Tibial nerve (tissue), 4 donors: ENCODE measurements at places on chromosomes 5 and 9.

- no peak overlapping the region for H3K27ac ChIP-seq
- no peak for DNase-seq
- H3K36me3 ChIP-seq, result peaks cover 9% of the 10 kb centered on the region
- no peaks in the 10 kb centered on the region for H3K27me3 ChIP-seq
- no peaks in the 10 kb centered on the region for H3K4me1 ChIP-seq
Measured at GRCh38 chr9:120440791-120441190, 139.2 kb downstream of the CDK5RAP2 start.

DNA sequence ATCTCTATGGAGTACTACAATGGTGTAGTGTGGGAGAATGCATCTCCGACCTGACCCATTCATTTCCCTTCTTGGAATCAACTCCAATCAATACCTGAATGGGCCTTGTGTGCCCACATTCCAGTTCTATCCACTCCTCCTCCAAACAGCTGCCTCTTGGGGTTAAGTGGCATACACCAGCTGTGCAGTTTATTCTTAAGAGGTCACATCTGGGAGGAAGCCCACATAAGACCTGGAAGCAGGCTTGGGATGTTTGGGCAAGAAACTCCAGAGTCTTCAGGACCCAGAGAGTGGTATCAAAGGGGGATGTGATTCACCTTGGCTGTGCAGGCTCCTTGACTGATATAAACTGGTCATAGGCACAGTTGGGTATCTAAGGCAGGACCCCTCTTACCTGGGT is 46.0 kb downstream of the ACTBL2 start:
- DNase-seq, result no peak
- no peak overlapping the region for H3K4me3 ChIP-seq
- no peaks in the 10 kb centered on the region for H3K27me3 ChIP-seq
- H3K27ac ChIP-seq, result no peak overlapping the region
- no peaks in the 10 kb centered on the region for H3K4me1 ChIP-seq
- no peaks in the 10 kb centered on the region for H3K36me3 ChIP-seq

- H3K4me1 ChIP-seq, result no peaks in the 10 kb centered on the region
- no peaks in the 10 kb centered on the region for H3K36me3 ChIP-seq
- no peak for DNase-seq
Measured at GRCh38 chr5:63097286-63097685, 518.7 kb downstream of the LRRC70 start.

- H3K27me3 ChIP-seq, result no peaks in the 10 kb centered on the region
- no peak for DNase-seq
- H3K27ac ChIP-seq, result no peak overlapping the region
- no peak overlapping the region for H3K4me3 ChIP-seq
- no peaks in the 10 kb centered on the region for H3K36me3 ChIP-seq
Measured at GRCh38 chr5:94415798-94416197, 202.6 kb downstream of the KIAA0825 start.

- peaks cover 6% of the 10 kb centered on the region for H3K4me1 ChIP-seq
- no peak for DNase-seq
- H3K36me3 ChIP-seq, result no peaks in the 10 kb centered on the region
- no peak overlapping the region for H3K4me3 ChIP-seq
Measured at GRCh38 chr9:136762915-136763648, 1.2 kb downstream of the LCN15 start.

GRCh38 chr9:116940614-116941215 is 253.6 kb downstream of the TRIM32 start:
- no peaks in the 10 kb centered on the region for H3K36me3 ChIP-seq
- H3K4me1 ChIP-seq, result no peaks in the 10 kb centered on the region
- no peak for DNase-seq
- H3K4me3 ChIP-seq, result no peak overlapping the region
- H3K27me3 ChIP-seq, result no peaks in the 10 kb centered on the region

DNA sequence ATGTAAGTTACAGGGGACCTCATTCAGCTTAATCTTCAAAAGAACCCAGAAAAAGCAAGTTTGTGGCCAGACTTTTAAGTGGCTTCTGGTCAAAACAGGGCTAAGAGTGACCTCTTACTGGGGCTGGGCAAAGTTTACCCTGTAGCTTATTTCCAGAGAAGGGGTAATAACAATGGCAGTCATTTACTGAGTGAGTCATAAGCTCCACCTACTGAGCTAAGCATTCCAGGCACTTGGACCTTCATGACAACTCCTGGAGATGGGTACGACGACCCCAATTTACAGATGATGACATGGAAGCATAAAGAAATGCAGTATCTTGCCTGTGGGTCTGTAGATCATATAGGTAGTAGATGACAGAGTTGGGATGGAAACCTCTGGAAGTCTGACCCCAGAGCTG is 4.7 kb upstream of the GPR151 start:
- no peaks in the 10 kb centered on the region for H3K36me3 ChIP-seq
- DNase-seq, result no peak
- no peaks in the 10 kb centered on the region for H3K4me1 ChIP-seq
- no peaks in the 10 kb centered on the region for H3K27me3 ChIP-seq
- no peak overlapping the region for H3K4me3 ChIP-seq
- no peak overlapping the region for H3K27ac ChIP-seq

GRCh38 chr9:123642291-123643278 is 286.6 kb downstream of the CRB2 start:
- no peaks in the 10 kb centered on the region for H3K27me3 ChIP-seq
- H3K36me3 ChIP-seq, result no peaks in the 10 kb centered on the region
- no peak overlapping the region for H3K4me3 ChIP-seq
- peaks cover 19% of the 10 kb centered on the region for H3K4me1 ChIP-seq

GRCh38 chr5:122101636-122102285 is 23.7 kb upstream of the LOX start:
- DNase-seq, result peak; percentile 26
- no peaks in the 10 kb centered on the region for H3K36me3 ChIP-seq

- no peak for DNase-seq
- peak within 1 kb of the TSS; percentile 62 for H3K27ac ChIP-seq
- peak within 1 kb of the TSS; percentile 48 for H3K4me3 ChIP-seq
- no peaks in the 10 kb centered on the region for H3K36me3 ChIP-seq
Measured at GRCh38 chr9:34589636-34590380, at the start of gene CNTFR. Gene CNTFR, minus strand, starts transcription at chr9:34589724. Its CDS starts 20,743 bp downstream, at chr9:34568981.

DNA sequence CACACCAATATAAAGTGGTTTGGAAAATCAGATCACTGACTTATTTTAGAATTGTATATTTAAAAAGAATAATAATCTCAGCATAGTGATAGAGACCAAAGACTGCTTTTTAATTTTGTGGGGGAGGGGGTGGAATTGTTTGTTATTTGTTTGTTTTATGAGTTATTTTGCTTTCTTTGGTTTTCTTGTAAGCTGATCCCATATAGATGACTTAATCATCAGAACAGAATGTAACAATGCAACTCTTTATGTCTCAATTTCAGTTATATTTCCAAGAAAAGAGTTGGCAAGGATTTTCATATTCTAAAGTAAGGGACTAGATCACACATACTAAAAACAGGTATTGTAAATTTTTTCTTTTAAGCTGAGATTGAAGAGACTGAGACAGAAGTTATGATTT is 984.9 kb downstream of the TLE4 start:
- DNase-seq, result no peak
- H3K4me3 ChIP-seq, result no peak overlapping the region
- H3K27ac ChIP-seq, result no peak overlapping the region
- no peaks in the 10 kb centered on the region for H3K27me3 ChIP-seq
